Caudate nucleus (tissue), 63 donors: ENCODE measurements at places on chromosomes 12 and 14.

GRCh38 chr14:24353559-24354481, 14.0 kb upstream of the RIPK3 start:
- no peak for DNase-seq

- DNase-seq, result no peak
Observed at GRCh38 chr14:30283822-30284446, 275.0 kb upstream of the G2E3 start.

- DNase-seq, result no peak
Observed at GRCh38 chr12:10128687-10129086, 1.3 kb downstream of the CLEC7A start.

DNA sequence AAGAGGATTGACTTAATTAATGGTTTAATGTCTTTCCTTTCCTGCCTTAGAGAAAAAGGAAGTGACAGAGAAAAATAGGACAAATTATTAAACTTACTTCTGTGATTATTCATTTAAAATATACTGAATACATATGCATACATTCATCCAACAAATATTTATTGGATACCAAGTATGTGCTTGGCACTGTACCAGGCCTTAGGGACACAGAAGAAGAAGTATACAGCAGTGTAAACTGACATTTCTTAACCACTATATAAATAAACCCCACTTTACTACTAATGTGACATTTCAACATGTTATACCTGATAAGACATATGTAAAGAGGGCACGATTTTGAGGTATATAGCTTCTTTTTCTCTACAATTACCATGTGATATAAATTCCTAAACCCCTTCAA, 53.6 kb downstream of the ERO1A start:
- DNase-seq, result no peak

DNA sequence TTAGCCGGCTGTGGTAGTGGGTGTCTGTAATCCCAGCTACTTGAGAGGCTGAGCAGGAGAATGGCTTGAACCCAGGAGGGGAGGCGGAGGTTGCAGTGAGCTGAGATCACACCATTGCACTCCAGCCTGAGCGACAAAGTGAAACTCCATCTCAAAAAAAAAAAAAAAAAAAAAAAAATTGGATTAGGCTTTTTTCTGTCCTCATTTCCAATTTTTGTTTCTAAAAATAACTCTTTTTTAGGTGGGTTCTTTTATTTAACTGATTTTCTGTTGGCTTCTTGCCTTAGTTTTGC, 863.7 kb downstream of the LRFN5 start:
- DNase-seq, result no peak

DNA sequence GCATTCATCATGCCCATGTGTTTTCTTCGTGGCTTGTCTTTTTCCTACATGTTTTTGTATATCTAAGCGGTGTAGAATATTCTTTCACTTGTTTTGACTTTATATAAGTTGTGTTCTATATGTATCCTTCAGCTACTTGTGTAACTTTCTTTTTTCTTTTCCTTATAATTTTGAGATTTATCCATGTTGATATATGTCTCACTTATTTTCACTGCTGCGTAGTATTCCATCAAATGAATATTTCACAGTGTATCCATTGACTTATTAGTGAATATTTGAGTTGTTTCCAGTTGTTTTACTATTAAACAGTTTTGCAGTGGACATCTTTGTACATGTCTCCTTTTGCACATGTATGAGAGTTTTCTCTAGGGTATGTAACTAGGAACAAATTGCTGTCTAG, 43.9 kb downstream of the BORCS5 start:
- DNase-seq, result no peak

DNA sequence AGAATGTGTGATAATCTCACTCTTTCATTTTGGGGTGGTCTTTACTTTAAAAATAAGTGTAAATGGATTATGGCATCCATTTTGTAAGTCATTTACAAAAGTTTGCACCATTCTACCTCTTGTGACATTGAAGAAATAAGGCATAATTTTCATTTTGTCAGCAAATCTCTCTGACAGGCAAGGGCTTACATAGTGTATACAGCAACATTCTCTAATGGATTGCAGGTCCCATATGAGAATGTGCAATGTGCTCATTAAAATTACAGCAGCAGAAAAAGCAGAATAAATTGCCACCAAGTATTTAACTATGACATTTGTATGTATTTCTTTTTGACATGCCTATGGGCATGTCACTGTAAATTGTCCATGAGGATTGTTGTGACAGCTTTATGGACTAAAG, 223.6 kb downstream of the TMEM117 start:
- no peak for DNase-seq

DNA sequence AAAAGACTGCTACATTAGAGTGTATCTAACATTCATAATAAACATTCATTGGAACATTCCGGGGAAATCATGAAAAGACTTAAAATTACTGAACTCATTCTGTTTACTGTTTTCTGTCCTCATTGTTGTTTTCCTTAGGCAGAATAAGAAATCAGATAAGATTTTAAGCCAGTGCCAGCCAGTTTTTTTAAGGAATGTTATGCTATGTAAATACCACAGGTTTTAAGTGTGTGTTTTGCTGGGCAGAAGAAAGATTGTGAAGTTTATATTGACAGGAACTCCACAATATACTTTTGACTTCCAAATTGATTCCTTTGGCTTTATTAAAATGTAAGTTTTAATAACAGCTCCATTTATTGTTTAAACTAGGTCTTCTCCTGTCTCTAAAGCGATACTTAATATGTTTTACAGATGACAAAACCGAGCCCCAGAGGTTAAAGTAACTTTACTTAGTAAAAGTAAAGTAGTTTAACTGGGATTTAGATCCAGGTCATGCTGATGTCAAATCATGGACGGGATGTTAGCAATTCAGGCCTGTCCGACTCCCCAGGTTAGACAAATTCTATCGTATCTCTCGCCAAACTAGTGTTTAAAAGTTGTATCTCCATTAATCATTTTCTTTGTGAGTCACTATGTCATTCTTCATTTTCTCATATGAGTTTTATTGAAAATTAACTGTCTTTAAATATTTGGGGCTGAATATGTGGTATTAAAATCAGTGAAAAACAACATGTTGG, 1.7 kb downstream of the LARP4 start:
- DNase-seq, result no peak

- DNase-seq, result no peak
Observed at GRCh38 chr14:38074081-38074480, 133.6 kb upstream of the SSTR1 start.

GRCh38 chr14:53695692-53696214, 260.9 kb downstream of the BMP4 start:
- no peak for DNase-seq

GRCh38 chr12:98606359-98606988, 13.0 kb downstream of the SLC25A3 start:
- DNase-seq, result no peak

- no peak for DNase-seq
Observed at GRCh38 chr12:31300783-31301182, 25.2 kb downstream of the SINHCAF start.

- no peak for DNase-seq
Observed at GRCh38 chr14:99612738-99613330, 8.8 kb upstream of the CCDC85C start.

DNA sequence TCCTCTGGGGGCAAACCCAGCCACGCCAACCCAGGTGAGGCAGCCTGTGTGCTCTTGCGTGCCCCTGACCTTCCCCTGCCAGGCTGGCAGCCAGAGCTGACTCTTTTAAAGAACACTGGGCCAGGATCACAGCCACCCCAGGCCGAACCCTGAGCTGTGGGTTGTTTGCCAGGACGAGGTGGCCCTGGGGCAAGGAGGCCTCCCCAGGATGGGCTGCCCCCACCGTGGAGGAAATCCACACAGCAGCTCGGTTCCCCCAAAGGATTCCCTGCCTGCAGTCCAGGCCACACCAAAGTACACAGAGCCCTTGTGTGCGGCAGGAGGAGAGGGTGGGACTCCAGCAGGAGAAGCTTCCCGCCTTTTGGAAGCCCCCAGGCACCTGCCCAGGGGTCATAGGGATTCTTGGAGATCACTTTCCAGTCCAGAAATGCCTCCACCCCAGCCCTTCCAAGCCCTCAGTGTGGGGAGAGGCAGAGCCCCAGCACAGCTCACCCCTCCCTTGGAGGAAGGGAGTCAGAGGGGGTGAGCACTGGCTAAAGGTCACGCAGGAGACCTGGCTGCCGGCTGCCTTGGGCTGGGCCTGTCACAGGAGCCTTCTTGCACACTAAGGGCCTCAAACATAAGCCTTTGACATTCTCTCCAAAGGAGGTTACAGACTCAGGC, 115.6 kb downstream of the CALM1 start:
- DNase-seq, result no peak

DNA sequence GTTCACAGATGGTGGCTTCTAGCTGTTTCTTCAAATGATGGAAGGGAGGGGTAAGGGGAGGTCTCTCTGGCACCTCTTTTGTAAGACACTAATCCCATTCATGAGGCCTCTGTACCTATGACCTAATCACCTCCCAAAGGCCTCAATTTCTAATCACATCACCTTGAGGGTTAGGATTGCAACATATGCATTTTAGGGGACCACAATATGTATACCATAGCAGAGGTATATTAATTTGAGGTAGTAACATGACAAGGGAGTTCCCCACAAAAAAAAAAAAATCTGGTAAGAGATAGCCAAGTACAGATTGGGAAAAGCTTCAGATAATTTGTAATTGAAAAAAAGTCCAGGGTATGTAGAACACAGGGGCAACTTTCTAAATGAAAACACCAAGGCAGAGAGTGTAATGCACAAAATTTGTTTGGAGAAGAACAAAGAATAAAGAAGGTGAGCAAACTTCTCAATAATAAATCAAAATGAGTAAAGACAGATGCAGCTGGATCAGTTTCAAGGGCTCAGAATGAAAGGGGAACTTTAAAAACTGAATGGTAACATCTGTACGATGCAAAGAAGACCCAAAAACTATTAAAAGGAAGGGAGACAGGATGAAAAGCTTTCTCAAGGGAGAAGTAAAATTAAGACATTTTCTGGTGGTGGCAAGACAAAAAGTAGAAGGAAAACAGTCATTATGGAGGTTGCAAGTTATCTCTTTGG, 125.5 kb upstream of the DCN start:
- DNase-seq, result no peak

GRCh38 chr12:10965476-10965875, 21.2 kb downstream of the TAS2R50 start:
- no peak for DNase-seq

GRCh38 chr12:121823727-121824115, 19.9 kb downstream of the SETD1B start:
- no peak for DNase-seq

DNA sequence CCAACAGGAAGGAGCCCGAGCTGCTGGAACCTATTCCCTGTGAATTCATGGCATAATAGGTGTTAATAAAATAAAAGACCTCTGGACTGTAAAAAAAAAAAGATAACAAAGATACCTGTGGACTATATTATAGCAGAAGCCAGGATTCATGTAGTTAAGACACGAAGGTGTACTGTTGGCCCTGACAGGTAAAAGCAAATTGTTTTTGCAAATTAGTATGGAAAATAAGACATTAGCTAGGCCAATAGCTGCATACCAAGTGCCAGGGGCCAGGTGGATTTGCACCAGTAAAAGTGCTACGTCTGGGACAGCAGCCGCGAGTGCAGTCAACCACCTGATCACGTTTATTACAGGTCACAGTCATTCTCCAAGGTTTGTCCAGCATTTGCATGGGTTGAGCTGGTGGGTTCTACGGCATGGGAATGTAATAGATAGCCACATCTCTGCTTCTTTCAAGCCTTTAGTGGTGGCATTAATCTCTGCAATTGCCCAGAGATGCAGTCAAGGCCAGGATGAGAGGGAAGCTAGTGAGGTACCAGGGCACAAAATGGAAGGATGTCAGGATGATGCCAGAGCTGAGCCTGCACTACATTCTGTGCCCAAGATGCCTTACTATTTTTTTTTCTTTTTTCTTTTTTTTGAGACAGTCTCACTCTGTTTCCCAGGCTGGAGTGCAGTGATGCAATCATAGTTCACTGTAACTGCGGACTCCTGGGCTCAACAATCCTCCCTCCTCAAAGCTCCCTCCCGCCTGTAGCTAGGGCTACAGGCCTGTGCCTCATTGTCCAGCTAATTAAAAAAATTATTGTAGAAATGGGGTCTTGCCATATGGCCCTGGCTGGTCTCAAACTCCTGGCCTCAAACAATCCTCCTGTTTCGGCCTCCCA, 26.3 kb downstream of the TNFAIP2 start:
- DNase-seq, result no peak

DNA sequence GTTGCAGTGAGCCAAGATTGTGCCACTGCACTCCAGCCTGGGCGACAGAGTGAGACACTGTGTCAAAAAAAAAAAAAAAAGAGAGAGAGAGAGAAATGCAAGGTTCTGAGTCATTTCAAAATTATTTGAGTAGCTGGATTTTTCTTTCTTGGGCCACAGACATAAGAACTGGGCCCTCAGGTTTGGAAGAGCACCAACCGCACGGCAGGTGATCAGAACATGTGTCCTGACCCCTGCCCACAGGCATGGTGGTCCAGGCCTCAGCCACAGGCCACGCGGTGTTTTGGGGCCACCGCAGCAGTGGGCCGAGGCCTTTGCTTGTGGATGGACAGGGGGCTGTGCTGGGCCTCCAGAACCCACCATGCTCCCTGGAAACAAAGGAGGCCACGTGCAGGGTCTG, 126.7 kb downstream of the CALM1 start:
- DNase-seq, result no peak

- no peak for DNase-seq
Observed at GRCh38 chr12:62711631-62712241, 223.2 kb downstream of the PPM1H start.

- no peak for DNase-seq
Observed at GRCh38 chr14:32183151-32184058, 18.4 kb upstream of the RNU6-7 start.

- no peak for DNase-seq
Observed at GRCh38 chr12:55051197-55051947, 31.6 kb downstream of the NEUROD4 start.

DNA sequence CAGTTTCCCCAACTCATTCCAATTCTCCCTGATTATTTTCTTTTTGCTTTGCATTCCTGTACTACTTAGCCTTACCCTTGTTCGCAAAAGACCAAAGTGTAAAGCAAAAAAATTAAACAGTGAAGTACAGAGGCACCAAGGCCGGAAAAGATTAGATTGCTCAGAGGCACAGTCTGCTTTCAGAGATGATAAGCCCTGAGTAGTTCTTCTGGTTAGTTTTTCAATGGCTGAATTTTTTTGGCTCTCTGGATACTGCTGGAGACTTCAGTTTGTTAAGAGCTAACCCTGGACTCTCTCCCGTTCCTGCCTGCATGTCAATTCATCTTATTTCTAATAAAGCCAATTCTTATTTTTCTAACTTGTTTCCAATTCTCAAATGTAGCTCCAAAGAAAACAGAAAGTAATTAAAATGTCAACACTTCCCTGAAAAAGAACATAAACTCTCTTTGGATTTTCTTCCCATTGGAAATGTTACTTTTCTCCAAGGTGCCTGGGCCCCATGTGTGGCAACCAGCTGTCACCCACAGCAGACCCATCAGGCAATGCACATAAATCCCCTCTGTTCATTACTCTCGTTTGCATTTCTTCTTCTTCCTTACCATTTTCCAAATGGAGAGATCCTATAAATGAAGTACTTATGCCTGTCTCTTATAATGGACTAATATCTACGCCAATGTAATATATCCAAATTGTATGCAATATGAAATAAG, 142.8 kb downstream of the BTG1 start:
- DNase-seq, result no peak

- DNase-seq, result peak; percentile 29
Observed at GRCh38 chr12:2833810-2834209, 1.0 kb downstream of the NRIP2 start.
